Activated CD4-positive, CD25-positive, alpha-beta regulatory T cell (primary cell): ENCODE measurements at places on chromosomes 1 and 21.

DNA sequence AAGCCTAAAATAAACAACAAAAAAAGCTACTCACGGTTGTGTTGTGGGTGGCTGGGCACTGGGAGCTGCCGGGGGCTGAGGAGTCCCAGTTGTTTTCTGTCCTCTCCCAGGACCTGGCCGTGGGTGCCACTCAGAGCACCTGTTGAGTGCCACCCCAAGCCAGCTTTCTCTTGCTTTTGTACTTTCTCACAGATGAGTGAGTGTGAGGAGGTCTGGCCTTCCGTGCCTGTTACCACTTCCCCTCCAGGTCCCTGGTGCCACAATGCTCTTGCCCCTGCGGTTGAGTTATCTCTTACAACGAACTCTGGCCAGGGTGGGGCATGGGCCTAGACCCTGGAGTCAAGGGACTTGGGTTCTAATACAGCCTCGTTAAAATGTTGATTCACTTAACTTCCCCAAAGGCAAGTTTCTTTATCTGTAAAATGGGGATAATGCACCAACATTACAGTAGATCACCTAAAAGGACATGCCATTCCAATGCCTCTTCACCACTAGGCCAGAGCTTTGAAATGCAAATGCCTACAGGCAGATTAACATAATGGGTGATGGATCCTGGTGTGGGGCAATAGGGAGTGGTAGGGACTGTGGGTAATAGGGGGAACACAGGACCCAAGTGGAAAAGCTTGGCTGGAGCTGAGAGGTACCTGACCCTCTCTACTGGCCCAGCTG is at the start of gene CNR2:
Gene CNR2, minus strand, starts transcription at position 151 of the 669 bp plus-strand sequence. CDS start 37,745 bp downstream, outside the sequence.
- DNase-seq, result no peak

- DNase-seq, result no peak
Observed at GRCh38 chr1:183635099-183635605, 431 bp downstream of the ARPC5 start.

DNA sequence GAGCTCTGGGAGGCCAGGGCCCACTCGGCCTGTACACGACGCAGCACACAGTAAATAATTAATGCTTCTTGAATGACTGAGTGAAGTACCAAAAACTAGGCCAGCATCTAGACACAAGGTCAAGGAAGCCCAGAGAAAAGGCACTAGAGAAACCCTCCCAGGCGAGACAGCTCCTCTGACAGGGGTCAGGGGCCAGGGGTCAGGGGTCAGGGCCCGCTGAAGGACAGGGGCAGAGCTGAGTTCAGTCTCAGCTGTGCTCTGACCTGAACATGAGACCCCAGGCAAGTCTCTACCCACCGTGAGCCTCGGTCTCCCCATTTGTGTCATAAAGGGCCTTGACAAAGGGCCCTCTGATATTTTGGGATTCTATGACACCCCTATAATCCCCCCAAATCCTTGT is 56.4 kb downstream of the LDLRAD2 start:
- no peak for DNase-seq

- no peak for DNase-seq
Observed at GRCh38 chr21:33059380-33059841, 10.5 kb upstream of the OLIG1 start.

DNA sequence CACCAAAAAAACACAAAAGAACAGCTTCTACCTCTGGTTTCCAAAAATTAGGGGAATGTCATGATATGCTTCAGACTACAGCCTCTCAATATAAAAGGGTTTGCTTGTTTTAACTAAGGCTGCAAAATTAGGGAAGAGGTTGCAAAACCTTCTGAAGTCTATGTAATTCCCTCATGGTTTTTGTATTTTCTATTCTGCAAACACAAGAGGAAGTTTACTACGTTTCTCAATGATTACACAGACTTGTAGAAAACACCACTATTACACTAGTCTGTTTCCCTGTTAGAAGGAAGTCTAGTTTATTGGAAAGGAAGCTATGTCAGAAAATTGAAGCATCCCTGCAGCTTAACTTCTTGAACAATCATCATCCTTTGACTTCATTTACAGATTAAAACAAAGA is 229.7 kb upstream of the FMN2 start:
- DNase-seq, result no peak
